ENCODE measurements at places on chromosomes 2 and 18.

DNA sequence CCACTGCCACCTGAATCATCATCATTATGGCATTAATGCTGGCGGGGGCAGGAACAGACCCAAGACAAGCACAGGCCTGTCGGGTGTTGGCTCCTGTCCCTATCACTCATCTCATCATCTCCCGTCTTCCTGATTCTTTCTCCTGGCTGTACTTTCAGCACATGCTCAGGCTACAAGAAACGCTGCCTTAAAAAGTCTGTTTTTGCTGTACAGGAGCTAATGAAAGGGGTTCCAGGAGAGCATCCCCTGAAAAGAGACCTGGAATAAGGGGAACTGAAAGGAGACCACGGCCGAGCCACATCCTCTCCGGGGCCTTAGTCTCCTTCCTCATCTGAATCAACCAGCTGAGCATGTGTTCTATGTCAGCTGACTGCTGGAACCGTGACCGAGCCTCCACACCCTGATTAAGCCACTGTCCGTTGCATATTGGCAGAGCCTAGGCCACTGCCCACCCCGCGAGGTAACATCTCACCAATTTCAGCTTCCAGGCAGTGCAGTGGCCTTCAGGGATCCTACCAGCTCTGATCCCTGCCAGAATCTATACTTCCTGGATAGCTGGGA, 62.6 kb downstream of the DNMT3A start:
- DNase-seq, result no peak

- DNase-seq, result no peak
These were observed 3.3 kb upstream of the PER2 start for GRCh38 chr2:238291550-238292281.

GRCh38 chr18:62634979-62635630, 80.2 kb upstream of the PHLPP1 start:
- no peak for DNase-seq

- DNase-seq, result no peak
These were observed 95.9 kb downstream of the ZFP36L2 start for GRCh38 chr2:43130548-43130875.

- DNase-seq, result no peak
These were observed 41.5 kb downstream of the ANTXR1 start for GRCh38 chr2:69054431-69054830.

GRCh38 chr2:135926605-135927004, 50.4 kb upstream of the MCM6 start:
- no peak for DNase-seq

- no peak for DNase-seq
These were observed 182.4 kb downstream of the NCK2 start for GRCh38 chr2:105926960-105927678.

DNA sequence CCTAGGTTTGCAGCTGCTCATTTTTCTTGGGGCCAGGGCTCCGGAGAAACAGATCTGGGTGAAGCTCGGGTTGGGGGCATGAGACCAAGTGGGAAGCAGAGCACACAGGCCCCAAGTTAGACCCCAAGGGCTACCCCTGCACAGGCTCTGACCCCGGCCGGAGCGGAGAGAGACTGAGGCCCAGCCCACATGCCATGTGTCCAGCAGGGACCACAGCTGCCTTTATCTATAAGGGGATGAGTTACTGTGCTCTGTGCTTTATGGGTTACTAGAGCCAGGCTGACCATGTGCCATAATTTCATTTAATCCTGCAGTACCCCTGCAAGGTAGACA, 30.3 kb upstream of the PRLH start:
- DNase-seq, result no peak

DNA sequence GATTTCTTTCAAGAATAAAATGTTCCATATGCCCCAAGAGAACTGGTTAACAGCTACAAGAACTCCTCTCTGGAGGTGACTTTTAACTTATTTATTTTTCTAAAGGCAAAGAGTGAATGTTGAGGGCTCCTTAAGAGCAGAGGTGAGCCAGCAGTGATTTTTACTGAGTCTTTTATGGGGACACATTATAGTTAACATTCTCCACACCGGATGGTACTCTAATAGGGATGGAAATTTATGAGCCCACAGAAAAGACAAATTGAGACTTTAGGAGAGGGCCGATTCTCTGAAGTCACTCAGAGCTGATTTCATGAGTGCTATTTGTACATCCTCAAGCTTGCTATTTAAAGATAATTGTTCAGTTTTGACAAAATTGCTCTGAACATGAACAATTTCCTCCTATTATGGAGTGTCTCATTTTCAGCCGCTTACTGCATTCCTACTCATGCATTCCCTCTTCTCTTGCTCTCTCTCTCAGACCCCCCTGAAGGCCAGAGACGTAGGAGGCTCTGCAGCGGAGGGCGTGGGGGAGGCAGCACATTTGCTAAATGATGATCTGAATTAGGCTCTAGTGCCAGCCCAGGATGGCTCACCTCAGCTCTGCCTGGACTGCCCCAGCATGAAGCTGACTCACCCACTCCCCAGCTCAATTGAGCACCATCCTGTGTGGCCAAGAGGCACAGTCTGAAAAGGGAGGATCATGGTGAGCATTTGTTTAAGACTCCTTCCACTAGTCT, 5.9 kb upstream of the RPL37A start:
- DNase-seq, result peak; percentile 60

- no peak for DNase-seq
These were observed 5.1 kb downstream of the TSHZ1 start for GRCh38 chr18:75215663-75216062.

- DNase-seq, result no peak
These were observed 34.9 kb downstream of the SULT1C2 start for GRCh38 chr2:108323619-108324018.

DNA sequence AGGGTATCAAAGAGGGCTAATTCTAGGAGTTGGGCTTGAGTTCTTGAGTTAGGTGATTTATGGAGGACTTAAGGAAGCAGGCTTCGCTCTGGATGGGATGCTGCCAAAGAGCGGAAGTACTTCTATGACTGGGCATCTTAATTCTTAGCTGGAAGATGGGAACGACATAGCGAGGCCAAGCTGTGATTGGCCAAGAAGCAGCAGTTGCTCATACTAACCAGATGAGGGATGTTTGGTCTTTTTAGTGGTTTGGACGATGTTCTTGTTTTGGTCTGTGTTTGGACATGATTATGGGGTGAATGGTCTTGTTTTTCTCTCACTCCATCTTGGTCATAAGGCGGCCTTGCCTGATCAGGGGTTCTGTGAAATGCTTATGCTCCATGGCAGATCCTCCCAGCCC, 133.7 kb downstream of the MSH2 start:
- DNase-seq, result no peak

- no peak for DNase-seq
These were observed 28.4 kb upstream of the TANK start for GRCh38 chr2:161131804-161132203.

DNA sequence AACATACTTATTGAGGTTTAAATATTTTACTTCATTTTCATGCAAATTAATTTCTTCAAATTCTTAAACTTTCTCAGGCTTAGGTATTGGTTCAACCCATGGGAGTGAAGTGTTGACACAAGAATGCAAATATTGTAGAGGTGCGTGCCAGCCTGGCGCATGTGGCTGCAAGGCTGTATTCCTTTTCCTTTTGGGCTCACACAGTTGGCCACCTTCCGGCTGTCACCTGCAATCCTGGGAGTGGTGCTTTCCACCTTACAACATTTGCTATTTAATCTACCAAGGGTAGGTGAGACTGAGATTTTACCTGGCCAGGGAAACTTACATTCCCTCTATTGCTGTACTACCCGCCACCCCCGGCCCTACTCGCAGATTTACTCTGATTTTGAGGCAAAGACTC, 141.1 kb downstream of the DCC start:
- no peak for DNase-seq

DNA sequence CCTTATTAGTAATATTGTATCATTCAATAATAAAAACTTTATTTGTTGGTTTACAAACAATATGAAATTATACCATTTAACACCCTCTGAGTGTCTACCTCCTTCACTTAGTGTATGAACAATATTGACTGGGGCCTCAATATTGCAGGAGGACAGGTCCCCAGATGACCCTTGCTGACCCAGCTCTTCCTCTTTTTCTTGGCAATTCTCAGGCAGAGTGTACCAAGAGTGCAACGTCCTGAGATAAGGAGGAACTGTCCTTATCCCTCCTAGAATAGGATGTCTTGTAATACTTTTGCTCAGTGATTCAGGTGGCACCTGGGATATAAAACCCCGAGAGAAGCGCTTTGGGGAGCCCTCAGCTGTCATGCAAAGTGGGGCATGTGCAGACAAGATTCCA, 76.8 kb downstream of the PLA2R1 start:
- DNase-seq, result no peak

GRCh38 chr2:38512211-38512610, 90.5 kb downstream of the HNRNPLL start:
- no peak for DNase-seq

- no peak for DNase-seq
These were observed 743 bp downstream of the HADHA start for GRCh38 chr2:26243470-26244308.

GRCh38 chr2:72129681-72130340, 17.9 kb downstream of the CYP26B1 start:
- no peak for DNase-seq

DNA sequence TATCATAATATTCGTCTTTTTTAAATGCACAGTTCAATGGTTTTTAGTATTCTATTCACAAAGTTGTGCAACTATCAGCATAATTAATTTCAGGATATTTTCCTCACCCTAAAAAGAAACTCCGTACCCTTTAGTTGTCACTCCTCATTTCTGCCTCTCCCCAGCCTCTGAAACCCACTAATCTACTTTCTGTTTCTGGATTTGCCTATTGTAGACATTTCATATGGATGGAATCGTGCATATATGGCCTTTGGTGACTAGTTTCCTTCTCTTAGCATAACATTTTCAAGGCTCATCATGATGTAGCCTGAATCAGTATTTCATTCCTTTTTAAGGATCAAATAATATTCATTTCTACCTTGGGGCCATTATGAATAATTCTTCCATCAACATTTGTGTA, 18.5 kb downstream of the NEURL3 start:
- no peak for DNase-seq

DNA sequence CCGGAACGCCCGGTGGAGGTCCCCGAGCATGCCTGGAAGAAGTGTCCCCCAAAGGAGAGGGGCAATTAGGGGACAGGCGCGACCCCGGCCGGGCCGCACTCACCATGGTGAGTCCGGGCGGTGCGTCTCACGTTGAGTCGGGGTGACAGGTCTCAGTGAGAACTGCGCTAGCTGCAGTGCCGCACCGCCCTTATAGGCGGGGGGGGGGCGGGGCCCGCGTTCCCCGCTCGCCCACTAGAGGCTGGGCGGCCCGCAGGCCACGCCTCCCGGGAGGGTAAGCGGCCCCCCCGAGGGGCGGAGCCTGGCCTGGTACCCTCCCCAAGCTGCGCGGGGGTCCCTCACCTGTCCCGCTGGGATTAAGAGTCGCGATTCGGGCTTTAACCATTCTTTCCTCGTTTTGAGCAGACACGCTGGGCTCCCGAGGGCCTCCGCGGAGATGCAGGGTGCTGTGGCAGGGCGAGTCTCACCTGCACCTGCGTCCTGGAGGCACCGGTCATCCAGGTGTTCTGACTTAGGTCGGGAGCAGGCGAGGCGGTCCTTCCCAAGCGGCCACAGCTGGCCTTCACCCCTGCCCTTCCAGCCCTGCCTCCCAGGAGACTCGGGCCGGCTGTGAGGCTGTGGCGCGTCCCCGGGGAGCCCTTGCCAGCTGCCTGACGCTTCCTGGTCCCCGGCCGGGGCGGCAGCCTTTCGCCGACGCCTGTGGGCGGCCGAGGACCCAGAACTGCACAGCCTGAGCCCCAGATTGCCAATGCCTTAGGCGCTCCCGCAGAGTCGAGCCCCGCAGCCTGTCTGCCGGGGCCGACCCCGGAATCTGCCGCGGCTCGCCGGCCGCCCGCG, at the start of gene TUBA4A:
TSS of gene TUBA4A (minus strand) at position 166 of the 837 bp plus-strand sequence. CDS start at position 106, 60 bp downstream.
- peak; percentile 34 for DNase-seq

All from H4 (cell line).